ENCODE measurements at places on chromosomes 16 and 17. TPM values are rescaled to one million over a fixed set of nuclear protein-coding genes. Genes with fewer than 3 reads are reported as not detected.

ZKSCAN2 gene
- 7.2 TPM for total RNA-seq

MT1H gene
- not detected for total RNA-seq

TERB1 gene
- total RNA-seq: not detected

BEAN1 gene
- 3.1 TPM for total RNA-seq

HS3ST3A1 gene
- total RNA-seq: 14.2 TPM

SULT1A3 gene
- 19.4 TPM for total RNA-seq

NPIPA5 gene
- 10.2 TPM for total RNA-seq

ENPP7 gene
- not detected for total RNA-seq

GAS2L2 gene
- not detected for total RNA-seq

SSTR5 gene
- not detected for total RNA-seq

CSH1 gene
- total RNA-seq: not detected

THUMPD1 gene
- 25.2 TPM for total RNA-seq

PRSS27 gene
- total RNA-seq: 0.05 TPM

OR4D1 gene
- total RNA-seq: not detected

ANKRD40CL gene
- not detected for total RNA-seq

KRT28 gene
- not detected for total RNA-seq

All from glomerular endothelial cell (primary cell).